ENCODE measurements at places on chromosomes 5 and 9.

- DNase-seq = no peak
These were observed 38.8 kb downstream of the ITGA2 start for GRCh38 chr5:53027913-53028312.

- DNase-seq = no peak
These were observed 181.7 kb upstream of the CD180 start for GRCh38 chr5:67378256-67378655.

GRCh38 chr9:131808291-131808690, 68.4 kb upstream of the RAPGEF1 start:
- DNase-seq = no peak

DNA sequence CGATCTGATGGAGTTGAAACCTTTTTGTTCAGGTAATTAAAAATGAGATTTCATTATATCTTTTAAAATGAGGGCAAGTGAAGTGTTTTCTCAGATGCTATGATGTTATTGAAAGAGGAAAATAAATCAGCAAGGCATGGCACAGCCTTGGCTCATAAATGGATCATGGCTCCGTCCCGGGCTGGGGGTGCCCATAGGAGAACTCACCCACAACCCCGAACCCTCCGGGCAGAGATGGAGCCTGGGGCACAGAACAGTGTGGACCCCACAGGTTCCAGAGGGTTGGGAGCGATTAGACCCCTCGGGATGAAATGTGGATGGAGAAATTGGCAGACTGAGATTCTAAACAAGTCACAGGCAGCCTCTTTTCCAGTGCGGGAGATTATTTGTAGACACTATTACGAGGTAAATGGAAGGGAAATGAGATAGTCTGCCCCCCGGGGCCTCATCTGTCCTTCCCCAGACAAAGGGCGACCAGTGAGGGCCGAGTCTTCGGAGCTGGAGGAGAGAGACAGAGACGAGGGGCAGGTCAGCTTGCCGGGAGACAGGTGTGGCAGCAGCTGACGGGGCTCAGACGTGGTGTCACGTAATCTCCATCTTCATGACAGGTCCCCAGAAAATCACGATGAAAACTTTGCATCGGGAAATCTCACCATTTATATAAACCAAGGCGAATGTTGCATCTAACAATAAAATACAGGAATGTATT, 33.7 kb downstream of the NDUFS6 start:
- no peak for DNase-seq

DNA sequence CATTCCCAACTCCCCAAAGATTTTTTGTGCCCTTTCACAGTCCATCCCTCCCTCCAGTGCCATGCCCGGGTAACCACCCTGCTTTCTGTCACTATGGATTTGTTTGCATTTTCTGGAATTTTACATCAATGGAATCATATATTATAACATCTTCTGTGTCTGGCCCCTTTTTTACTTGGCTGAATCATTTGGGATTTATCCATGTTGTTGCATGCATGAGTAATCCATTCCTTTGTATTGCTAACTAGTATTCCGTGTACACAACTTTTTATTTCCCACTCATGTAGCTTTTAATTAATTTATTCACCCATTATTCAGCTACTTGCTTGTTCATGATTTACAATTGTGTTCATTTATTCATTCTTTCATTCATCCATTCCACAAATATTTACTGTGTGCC, 94.1 kb downstream of the FGF18 start:
- DNase-seq = no peak

Measured in stimulated activated CD4-positive, alpha-beta T cell treated with anti-CD3 and anti-CD28 coated beads, Interleukin-1b, Interleukin-23, amount 100 ng/mL, for 1 hour (primary cell).